Activated CD8-positive, alpha-beta memory T cell treated with anti-CD3 and anti-CD28 coated beads, Interleukin-2, amount 10 ng/mL, durations not matched to agents 7 days and 5 days (primary cell): ENCODE measurements at places on chromosomes 11 and 22. TPM values are rescaled to one million over a fixed set of nuclear protein-coding genes. Genes with fewer than 3 reads are reported as not detected.
A peak's percentile ranks its signal among the peaks of the same experiment; 100 is the strongest.

DNA sequence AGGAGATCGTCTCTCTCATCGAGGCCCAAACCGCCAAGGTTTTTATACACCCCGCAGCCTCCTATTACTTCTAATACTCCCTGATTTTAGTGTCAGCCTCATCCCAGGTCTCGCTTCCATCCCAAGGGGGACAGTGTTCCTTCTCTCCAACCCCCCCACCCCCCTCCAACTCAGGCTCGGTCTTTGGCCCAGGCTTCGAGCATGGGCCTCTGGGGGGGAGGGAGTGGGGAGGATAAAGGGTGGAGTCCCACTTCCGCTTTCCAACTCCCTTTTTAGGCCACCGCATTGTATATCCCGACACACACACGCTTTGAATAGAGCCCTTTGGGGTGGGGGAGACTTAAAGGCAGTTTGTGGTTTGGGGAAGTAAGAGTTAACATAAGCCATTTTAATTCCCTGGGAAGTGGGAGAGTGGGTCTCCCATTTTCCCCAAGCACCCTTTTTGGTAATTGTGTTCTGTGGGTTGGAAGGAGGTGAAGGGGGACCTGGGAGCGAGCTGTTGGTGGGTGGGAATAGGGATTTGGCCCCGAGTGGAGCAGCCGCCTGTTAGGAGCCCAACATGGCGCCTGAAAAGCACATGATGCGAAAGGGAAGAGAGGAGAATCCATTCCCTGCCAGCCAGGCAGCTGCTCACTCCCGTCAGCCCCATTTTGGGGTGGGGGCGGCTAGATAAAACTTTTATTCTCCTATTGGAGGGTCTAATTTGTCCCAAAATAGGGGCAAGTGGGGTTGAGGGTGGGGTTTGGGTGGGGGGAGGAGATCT is 844 bp downstream of the PCF11 start:
- DNase-seq, result peak; percentile 71
- H3K27me3 ChIP-seq, result no peaks in the 10 kb centered on the region
- H3K27ac ChIP-seq, result peak overlapping the region; percentile 99
- peaks cover 43% of the 10 kb centered on the region for H3K36me3 ChIP-seq
- peaks cover 41% of the 10 kb centered on the region for H3K4me1 ChIP-seq

GRCh38 chr11:7204778-7205177 is 46.9 kb upstream of the SYT9 start:
- no peaks in the 10 kb centered on the region for H3K36me3 ChIP-seq
- no peak for DNase-seq
- peaks cover 3% of the 10 kb centered on the region for H3K27me3 ChIP-seq
- H3K4me1 ChIP-seq, result no peaks in the 10 kb centered on the region
- no peak overlapping the region for H3K27ac ChIP-seq

- H3K27me3 ChIP-seq, result no peaks in the 10 kb centered on the region
- peak overlapping the region; percentile 54 for H3K27ac ChIP-seq
- H3K36me3 ChIP-seq, result peaks cover 20% of the 10 kb centered on the region
- peak overlapping the region; percentile 33 for H3K4me3 ChIP-seq
- peaks cover 62% of the 10 kb centered on the region for H3K4me1 ChIP-seq
Observed at GRCh38 chr11:96329419-96329818, 13.6 kb downstream of the MAML2 start.

DNA sequence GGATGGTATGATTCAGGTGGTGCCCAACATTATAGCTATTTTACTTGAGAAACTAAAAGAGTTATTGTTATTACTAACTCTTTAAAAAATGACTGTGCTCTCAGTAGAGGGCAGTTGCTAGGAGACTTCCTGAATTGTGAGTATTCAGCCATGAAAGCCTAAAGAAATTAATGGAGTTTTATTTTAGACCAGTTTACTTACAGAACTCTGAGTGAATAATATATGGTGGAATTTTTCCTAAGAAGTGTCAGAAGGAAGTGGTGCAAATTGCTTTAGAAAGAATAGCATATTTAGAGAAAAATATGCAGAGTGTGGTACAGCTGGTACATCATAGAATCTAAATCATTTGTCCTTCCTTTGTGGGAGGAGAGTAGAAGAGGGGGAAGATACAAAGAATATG is 689.9 kb upstream of the CCDC90B start:
- H3K36me3 ChIP-seq, result no peaks in the 10 kb centered on the region
- no peak overlapping the region for H3K4me3 ChIP-seq
- no peak overlapping the region for H3K27ac ChIP-seq
- no peaks in the 10 kb centered on the region for H3K27me3 ChIP-seq

- DNase-seq, result no peak
- H3K27me3 ChIP-seq, result no peaks in the 10 kb centered on the region
- H3K36me3 ChIP-seq, result no peaks in the 10 kb centered on the region
- no peaks in the 10 kb centered on the region for H3K4me1 ChIP-seq
- no peak overlapping the region for H3K27ac ChIP-seq
Observed at GRCh38 chr11:84780689-84781293, 846.4 kb downstream of the DLG2 start.

DNA sequence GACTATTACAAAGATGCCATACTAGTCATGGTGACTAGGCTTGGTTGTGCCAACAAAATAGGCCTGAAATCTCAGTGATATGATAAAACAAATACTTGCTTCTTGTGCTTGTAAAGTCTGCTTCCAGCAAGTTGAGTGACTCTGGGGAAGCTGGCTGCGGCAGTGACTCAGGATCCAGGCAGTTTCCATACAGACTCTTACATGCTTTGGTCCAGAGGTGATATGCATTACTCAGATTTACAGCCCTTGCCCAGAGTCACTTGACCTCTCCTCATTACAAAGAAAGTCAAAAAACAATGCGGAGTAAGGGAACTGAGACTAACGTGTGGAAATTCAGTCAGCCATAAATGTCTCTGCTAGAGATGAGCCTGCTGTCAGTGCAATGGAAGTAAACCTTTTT is 387.5 kb downstream of the KCNA4 start:
- H3K27me3 ChIP-seq, result no peaks in the 10 kb centered on the region
- no peaks in the 10 kb centered on the region for H3K36me3 ChIP-seq
- H3K4me3 ChIP-seq, result no peak overlapping the region
- DNase-seq, result no peak
- H3K27ac ChIP-seq, result no peak overlapping the region

DNA sequence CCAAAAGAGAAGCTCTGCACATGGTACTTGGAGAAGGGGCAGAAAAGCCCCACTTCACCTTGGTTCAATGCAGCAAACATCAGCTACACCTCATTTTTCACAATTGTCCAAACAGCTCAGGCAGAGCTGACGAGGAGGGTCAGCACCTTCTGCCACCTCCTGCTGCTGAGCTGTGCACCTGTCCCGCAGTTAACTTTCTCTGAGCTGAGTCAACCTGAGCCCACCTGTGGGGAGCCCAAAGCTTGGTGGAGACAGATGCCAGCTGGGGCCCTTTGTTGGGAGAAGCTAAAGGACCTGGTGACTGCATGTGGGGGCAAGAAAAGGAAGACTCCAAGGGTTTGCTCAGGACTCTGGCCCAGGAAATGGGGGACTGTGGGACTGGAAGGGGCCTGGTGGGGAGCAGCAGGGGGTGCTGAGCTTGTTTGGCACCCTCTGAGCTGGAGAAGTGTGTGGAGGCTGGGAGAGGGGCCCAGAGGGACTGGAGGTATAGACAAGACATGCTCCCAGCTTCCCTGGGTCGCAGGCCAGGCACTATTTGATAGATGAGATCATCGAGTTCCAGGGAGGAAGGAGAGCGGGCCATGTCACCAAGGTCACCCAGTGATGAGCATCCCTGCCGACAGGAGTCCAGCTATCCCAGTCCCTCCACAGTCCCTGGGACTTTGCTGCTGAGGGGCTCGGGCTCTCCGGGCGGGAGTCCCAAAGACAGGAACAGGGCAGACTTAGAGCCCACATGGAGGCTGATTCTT is 53.5 kb downstream of the KCNJ4 start:
- no peak overlapping the region for H3K4me3 ChIP-seq
- no peak overlapping the region for H3K27ac ChIP-seq
- no peak for DNase-seq
- peaks cover 23% of the 10 kb centered on the region for H3K27me3 ChIP-seq

GRCh38 chr11:45385844-45386243 is 99.7 kb upstream of the SYT13 start:
- H3K36me3 ChIP-seq, result no peaks in the 10 kb centered on the region
- H3K27ac ChIP-seq, result no peak overlapping the region
- no peak overlapping the region for H3K4me3 ChIP-seq

GRCh38 chr11:19952911-19953310 is 207.4 kb downstream of the DBX1 start:
- H3K4me3 ChIP-seq, result no peak overlapping the region
- H3K36me3 ChIP-seq, result no peaks in the 10 kb centered on the region
- no peak for DNase-seq
- H3K27me3 ChIP-seq, result peaks cover 29% of the 10 kb centered on the region
- no peak overlapping the region for H3K27ac ChIP-seq
- H3K4me1 ChIP-seq, result peaks cover 6% of the 10 kb centered on the region

GRCh38 chr11:48017831-48018527 is 37.6 kb downstream of the PTPRJ start:
- H3K4me1 ChIP-seq, result peaks cover 87% of the 10 kb centered on the region
- H3K27ac ChIP-seq, result peak overlapping the region; percentile 85
- H3K36me3 ChIP-seq, result peaks cover 37% of the 10 kb centered on the region
- H3K27me3 ChIP-seq, result no peaks in the 10 kb centered on the region

DNA sequence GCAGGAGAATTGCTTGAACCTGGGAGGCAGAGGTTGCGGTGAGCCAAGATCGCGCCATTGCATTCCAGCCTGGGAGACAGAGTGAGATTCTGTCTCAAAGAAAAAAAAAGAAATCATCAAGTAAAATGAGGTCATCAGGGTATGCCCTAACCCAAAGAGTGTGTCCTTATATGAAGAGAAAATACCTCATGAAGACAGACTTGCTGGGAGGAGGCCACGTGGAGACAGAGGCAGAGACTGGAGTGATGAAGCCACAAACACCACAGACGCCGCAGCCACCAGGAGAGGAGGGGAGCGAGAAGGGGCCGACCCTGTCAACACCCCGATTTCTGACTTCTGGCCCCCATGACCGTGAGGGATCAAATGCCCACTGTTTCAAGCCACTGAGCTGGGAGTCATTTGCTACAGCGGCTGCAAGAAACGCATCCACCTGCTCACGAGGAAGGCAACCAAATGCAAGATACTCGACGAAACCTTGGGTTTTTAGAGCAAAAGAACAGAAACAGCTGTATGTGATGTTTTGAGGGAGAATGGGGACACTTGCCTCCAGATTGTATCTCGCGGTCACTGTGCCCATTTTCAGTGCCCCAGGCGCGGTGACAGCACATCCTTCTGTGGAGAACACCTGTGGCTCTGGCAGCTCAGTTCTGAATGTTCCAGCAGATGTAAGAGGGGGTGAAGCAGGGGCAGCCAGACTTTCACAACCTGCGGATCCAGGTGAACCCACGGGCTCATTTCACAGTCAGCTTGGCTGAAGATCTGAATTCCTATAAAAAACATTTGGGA is 1317.2 kb downstream of the TBC1D22A start:
- no peak overlapping the region for H3K4me3 ChIP-seq
- DNase-seq, result no peak
- peaks cover 79% of the 10 kb centered on the region for H3K27me3 ChIP-seq
- no peaks in the 10 kb centered on the region for H3K36me3 ChIP-seq
- H3K4me1 ChIP-seq, result peaks cover 18% of the 10 kb centered on the region

DNA sequence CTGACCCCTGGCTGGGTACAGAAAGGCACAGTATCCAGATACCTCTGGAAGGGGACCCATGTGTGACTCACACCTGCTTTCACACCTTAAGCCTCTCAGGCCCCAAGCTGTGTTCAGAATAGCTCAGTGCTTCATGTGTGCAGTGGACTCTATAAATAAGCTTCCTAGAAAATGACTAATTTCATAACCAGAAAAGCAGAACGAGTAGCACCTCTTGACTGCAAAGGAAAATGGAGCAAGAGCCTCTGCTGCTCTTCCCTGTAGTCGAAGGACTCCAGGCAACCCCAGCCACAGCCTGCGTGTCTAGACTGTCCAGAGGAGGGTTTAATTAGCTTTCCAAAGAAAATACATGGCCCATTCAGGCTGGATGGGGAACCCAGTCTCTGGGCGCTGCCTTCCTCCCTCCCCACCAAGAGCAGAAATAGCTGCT is 23.1 kb downstream of the PTPN5 start:
- no peaks in the 10 kb centered on the region for H3K36me3 ChIP-seq
- peaks cover 42% of the 10 kb centered on the region for H3K4me1 ChIP-seq

DNA sequence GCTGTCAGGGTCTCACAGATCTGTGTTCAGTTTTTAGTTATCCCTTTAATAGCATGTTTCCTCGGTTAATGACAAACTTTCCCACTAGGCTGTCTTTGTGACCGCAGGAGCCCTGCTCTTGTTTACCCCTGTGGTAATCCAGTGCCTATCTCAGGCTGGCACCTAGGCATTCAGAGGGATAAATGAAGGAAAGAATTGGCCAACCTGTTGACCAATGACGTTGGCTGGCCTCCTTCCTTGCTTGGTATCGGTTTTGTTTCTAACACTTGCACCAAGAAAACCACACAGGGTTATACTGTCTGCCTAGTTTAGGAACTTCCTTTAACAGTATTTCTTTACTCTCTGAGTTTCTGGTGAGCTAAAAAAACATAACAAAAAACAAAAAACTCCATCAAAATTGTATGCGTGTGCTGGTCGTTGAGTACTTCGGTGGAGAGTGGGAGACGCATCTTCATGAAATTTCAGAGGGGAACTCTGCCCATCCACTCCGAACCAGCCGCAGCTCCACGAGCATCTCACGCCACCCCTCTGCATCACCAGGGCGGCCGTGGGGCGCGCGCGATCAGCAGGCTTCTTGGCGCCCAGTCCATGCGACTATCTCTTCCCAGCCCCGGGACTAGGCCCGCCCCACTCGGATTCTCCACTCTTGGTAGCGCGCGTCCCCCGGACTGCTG is 563 bp upstream of the ENDOD1 start:
- H3K27me3 ChIP-seq, result no peaks in the 10 kb centered on the region
- peaks cover 67% of the 10 kb centered on the region for H3K4me1 ChIP-seq
- peak; percentile 73 for DNase-seq
- peaks cover 13% of the 10 kb centered on the region for H3K36me3 ChIP-seq
- H3K27ac ChIP-seq, result peak overlapping the region; percentile 99

- H3K27me3 ChIP-seq, result peaks cover 14% of the 10 kb centered on the region
- H3K27ac ChIP-seq, result no peak overlapping the region
- no peak for DNase-seq
- no peak overlapping the region for H3K4me3 ChIP-seq
Observed at GRCh38 chr11:19919050-19919561, 206.5 kb downstream of the NAV2 start.

DNA sequence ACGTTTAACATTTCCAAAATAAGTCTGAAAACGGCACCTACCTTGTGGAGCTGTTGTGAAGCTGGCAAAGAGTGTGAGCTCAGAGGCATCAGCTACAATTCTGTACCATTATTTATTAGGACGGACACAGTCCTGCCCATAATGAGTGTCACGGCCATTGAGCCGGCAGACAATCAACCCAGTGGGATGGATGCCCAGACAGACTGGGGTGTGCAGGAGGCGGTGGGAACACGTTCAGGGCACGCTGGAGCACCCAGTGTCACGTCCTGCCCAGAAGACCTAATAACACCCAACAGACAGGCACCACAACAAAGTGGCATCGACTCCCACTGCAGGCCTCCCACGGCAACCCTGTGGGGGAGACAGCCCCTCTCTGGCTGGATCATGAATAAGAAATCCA is 34.5 kb downstream of the TPST2 start:
- DNase-seq, result no peak
- H3K27me3 ChIP-seq, result no peaks in the 10 kb centered on the region
- peaks cover 14% of the 10 kb centered on the region for H3K4me1 ChIP-seq
- H3K4me3 ChIP-seq, result no peak overlapping the region
- H3K36me3 ChIP-seq, result peaks cover 3% of the 10 kb centered on the region

- peaks cover 5% of the 10 kb centered on the region for H3K27me3 ChIP-seq
- H3K4me1 ChIP-seq, result peaks cover 11% of the 10 kb centered on the region
- no peak overlapping the region for H3K4me3 ChIP-seq
- no peaks in the 10 kb centered on the region for H3K36me3 ChIP-seq
Observed at GRCh38 chr22:24518771-24519485, 23.8 kb downstream of the UPB1 start.

Gene PACS1
- total RNA-seq, result 104 TPM

Gene SAMM50
- 57.9 TPM for total RNA-seq

Gene TYR
- total RNA-seq, result not detected

Gene OR9I1
- not detected for total RNA-seq

Gene MRGPRX3
- total RNA-seq, result not detected
